ENCODE measurements at places on chromosomes 13 and 19.
A peak's percentile ranks its signal among the peaks of the same experiment; 100 is the strongest.

DNA sequence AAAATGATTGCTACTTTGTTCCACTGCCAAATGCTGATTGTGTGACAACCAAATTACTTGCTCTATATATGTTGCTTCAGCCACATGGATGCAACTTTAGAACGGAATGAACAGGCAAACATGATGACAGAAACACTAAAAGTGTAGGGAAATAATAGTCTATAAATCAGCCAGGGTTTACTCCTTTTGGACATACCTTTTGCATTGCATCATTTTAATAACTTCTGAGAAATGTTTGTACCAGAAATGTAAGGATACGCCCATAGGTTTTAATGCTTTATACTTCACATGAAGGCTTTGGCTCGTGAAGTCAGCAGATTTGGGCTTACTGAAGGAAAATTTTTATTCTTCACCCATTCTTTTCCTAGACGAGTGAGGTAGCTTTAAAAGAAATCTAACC, 141.0 kb downstream of the POSTN start:
- no peak for DNase-seq

GRCh38 chr19:1779574-1779973, 26.3 kb downstream of the ONECUT3 start:
- DNase-seq: no peak

DNA sequence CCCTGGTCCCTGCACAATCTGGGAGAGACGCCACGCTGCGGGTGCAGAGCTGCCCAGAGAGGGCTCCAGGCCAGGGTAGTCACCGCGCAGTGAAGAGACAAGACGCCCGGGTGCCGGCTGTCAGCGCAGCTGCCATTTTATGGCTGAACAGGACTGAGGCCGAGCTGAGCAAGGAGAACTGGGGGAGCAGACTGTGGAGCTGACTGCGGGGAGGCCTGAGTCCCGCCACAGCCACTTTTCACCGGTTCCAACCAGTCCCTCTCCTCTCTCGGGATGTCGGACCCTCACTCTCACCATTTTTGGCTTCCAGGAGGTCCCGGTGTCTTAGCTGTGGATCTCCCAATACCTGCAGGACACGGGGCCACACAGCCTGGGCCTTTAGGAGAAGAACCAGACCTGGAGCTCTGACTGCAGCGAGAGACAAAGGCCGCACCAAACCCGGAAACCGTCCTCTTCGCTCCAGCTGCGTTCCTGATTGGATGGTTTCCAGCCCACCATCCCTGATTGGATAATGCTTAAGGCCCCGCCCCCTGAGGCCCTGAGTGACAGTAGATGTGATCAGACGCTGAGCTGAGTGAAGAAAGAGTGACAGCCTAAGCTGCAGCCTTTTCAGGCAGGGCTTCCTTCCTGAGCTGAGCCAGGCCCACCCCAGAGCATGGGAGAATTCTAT, at the start of gene ZNF626:
Gene ZNF626, minus strand, starts transcription at position 422 of the 670 bp plus-strand sequence. Its CDS starts 125 bp downstream, at position 297.
- peak; percentile 99 for DNase-seq

GRCh38 chr13:100304229-100304628, 215.3 kb downstream of the PCCA start:
- no peak for DNase-seq

- DNase-seq: peak; percentile 86
Observed at GRCh38 chr19:2474232-2475017, 1.5 kb upstream of the GADD45B start.

DNA sequence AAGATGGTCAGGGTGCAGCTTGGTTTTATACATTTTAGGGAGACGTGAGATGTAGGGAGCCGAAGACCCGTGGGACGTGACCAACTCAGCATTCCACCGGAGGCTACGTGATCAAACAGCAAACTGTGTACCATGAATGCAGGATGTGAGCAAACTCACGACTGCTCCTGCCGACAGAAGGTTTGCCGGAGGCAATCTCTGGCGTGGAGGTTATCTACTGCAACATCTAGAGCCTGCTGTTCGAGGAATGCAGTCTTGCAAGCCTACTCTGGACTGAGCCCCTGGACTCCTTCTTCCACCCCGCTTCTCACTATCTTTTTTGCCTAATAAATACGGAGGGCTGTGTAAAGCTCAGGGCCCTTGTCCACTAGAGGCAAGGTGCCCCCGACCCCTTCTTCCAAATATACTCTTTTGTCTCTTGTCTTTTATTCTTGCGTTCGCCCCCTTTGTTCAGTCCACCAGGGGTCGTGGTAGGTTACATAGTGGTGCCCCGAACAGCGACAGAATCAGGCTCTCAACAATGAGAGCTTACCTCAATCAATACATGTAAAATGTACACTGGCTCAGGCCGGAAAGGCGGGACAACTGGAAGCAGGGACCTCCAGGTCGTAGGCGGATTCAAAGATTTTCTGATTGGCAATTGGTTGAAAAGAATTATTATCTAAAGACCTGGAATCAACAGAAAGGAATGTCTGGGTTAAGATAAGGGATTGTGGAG, 8.9 kb upstream of the OR1I1 start:
- DNase-seq: peak; percentile 81

GRCh38 chr19:38209152-38209551, 14.9 kb downstream of the DPF1 start:
- DNase-seq: no peak

DNA sequence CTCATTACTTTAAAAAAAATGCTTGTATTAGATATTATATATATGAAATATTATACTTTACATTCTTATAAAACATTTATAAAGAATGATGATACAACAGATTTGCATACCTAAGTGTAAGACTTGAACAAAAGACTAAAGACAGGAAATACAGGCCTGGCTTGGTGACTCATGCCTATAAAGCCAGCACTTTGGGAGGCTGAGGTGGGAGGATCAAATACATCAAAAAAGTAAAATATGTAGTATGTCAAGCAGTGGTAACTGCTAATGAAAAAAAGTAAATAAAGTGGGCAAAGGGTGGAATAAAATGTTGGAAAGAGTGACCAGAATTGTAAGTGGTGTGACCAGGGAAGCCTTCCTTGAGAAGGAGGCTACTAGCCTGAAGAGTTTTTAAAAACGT, 133.7 kb downstream of the GGACT start:
- DNase-seq: no peak

DNA sequence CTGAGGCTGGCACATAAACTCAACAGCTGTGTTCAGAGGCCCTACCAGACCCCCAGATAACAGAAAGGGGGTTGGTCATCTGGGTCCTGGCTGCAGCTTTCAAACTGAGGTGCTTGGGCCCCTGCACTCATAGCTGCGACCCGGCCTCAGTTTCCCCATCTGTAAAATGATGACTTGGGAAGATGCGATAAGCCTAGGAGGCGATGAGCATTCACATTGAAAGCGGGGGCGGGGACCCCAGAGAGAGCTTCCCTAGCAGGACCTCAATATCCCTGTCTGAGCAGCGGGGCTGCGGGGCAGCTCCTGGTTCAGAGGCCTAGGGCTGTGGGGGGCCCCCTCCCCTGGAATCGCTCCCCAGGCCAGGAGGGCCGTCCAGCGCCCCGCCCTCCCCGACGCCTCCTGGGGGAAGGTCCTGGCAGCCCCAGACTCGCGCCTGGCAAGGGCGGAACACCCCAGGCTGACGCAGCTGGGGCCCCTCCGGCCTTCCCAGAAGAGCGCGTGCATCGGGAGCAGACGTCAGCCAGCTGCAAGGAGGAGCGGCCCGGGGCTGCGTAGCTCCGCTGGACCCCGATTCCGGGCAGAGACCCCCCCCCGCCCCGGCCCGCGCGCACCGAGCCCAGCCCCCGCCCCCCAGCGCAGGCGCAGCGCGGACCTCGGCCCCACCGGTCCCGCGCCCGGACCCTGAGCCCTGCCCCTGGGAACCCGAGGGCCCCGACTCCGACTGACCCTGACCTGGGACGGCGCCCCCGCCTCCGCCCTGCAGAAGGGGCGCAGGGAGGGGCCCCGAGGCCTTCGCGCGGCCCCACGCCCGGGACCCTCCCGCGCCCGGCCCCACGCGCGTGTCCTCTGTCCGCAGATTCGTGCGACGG, 3.5 kb downstream of the FSTL3 start:
- DNase-seq: peak; percentile 75

DNA sequence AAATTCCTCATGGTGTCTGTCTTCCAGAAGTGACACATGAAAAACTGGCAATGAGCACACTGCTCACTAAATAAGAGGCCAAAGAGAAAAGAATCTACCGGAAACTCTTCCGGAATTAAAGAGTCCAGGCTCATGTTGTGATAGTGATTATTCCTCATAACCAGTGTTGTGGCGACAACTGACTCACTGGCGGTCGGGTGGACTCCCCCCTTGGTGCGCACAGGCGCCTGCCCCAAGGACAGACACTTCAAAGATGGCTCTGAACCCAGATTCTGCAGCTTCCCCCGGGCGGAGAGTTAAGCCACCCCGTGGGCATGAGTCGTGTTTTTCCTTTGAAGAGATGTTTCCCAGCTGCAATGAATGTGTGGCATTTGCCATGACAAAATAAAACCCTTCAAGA, 10.3 kb downstream of the IL17D start:
- no peak for DNase-seq

DNA sequence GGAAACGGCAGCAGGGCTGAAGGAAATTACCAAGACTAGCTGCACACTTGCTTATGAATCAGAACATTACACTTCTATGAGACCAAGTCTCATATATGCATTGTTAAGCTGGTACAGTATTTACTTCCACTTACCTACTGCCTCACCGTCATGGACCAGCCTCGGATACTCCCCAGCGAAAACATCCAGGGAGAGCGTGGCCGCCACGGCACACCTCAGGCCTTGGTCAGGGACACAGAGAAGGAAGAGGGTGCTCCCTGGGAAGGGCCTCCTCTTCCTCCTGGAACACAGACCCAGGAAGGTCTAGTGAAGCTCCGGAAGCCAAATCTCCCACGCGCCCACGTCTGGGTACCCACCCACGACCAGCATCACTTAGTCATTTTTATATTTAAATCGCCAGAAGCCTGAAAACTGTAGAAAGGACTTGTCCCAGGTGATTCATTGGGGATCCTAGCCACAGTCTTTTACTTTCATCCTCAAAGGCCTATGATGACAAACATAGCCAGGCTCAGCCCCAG, 24.4 kb upstream of the MTIF3 start:
- DNase-seq: no peak

DNA sequence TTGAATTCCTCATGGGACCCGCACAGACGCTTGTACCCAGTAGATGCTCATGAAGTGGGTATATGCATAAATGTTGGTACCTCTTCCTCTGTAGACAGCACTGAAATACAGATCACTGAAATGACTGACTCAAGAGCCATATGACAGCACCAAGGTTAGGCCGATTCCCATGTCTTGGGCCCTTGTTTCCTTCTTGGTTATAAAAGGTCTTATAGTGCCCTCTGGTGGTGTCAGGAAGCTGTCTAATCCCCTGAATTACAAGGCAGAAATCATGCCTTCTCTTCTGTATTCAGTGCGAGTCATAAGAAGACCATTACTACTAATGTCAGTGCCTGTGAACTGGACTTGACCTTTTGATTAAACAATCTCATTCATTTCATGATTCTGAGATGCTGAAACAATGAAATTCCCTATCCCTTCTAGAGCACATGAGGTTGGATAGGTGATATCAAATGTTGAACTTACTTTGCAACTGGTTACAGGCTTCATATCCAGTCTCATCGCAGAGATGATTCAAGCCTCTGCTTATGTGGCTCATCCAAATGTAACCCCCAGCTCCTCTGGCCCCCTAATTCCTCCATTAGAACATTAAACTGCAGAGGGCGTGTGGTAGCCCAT, 59.7 kb downstream of the SPATA13 start:
- DNase-seq: peak; percentile 67

- no peak for DNase-seq
Observed at GRCh38 chr19:55368106-55368505, 2.2 kb downstream of the IL11 start.

DNA sequence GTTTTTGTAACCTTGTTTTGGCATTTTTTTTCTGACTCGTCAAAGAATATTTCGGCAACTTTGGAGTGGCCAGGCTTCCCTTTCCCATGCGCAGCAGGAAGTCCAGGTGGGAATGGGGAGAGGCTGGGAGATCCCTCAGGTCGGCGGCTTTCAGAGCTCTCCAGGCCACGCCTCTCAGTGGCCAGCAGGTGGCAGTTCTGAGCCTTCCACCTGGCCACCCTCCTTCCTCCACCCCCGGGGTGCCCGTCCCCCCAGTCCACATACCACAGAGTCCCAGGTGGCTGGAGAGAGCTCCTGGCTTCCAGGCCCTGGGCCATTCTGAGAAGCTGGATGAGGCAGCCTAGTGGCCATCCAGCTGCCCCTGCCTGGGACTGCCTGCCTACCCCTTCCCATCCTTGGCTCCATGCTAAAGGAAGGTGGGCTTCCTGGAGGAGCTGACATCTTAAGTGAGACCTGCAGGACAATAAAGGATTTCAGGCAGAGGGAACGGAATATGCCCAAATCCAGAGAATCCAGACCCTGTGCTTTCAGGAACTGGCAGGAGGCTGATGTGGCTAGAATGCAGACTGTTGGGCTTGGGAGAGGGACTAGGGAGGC, 46.3 kb downstream of the CCNE1 start:
- no peak for DNase-seq

GRCh38 chr19:12064590-12065538, at the start of gene ZNF844:
ZNF844 (plus strand) TSS chr19:12064731; CDS start chr19:12064874, 143 bp downstream.
- DNase-seq: peak; percentile 98

DNA sequence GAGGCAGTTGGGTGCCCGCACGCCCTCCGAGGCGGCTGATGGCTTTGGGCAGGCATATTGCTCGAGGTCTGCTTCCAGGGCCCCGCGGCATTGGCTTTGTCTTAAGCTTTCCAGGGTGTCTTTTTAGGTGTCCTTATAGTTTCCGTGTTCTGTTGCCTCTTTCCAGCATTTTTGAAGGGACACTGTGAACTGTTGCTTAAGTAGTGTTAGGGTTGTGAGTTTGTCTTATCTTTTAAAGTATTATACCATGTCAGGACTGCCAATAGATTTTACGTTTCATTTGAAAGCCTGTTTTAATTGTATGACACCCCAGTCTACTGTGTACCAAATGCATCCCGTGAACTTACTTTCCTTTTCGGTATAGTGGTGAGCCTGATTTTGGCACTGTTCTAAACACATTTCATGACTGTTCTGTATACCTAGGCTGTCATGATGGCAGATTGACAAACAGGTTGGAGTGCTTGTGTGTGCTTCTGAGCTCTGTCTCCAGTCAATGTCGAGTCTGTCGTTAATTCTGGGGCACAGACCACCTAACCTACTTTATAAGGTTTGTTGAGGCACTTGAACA, 656 bp downstream of the PCCA start:
- DNase-seq: no peak

DNA sequence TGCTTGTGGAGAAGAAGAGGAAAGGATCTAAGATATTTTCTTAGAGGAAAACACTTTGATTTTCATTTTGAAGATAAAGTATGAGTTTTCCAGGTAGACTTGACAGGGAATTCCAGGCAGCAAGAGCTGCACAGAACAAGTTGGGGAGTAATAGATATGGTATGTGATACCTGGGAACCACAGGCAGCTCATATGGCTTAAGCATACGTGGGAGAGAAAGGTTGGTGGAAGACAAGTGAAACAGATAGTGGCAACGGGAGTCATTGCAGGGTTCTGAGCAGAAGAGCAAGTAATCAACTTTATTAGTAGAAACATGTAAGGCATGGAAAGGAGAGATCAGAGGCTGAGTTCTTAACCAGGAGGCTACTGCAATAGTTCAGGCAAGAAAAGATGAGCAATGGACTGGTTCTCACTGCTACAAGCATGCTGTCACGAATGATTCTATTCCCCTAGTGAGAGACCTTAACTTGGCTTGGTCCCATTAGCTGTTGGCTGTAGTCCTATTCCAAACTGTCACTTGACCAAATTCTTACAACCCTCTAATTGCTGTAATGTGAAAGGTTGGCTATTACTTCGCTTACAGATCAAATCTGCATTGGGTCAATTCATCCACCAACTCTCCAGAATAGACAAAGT, 217.9 kb downstream of the VWA8 start:
- DNase-seq: no peak

- DNase-seq: no peak
Observed at GRCh38 chr13:88649855-88650254, 978.7 kb downstream of the SLITRK5 start.

Measured in ureter (tissue), 1 donor.